ENCODE measurements at places on chromosomes 5 and 9.

DNA sequence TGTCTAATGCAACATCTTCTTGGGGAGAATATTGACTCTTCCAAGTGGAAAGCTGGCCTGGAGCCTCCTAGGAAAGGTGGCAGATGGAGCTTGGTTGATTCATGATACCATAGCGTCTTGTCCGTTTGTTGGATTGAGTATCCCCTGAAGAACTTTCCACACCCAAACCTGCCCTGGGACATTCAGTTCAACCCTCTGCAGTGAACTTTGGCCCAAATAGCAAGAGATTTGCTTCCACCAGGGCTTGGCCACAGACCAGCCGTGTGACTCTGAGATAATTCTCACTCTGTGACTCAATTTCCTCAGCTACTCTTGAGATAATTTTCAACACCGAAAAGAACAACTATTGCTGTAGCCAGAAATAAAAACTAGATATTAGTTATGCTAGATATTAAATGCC, 108.0 kb upstream of the RAD23B start:
- no peak for DNase-seq

DNA sequence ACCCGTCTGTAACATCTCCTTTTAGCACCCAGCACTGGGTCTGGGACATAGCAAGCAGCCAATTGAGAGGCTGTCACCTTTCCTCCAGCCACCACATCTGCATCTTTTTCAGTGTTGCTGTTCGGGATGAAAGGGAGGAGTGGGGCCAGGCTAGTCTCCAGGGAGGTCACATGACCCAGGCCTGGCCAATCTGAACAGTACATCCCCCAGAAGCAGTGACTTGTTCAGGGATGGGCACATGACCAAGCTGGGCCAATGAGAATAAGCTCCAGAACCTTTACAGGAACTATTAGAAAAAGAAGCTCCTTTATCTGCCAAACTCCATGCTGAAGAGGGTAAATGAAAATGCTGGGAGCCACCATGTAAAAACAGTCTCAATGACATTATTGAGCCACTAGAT, 359.0 kb downstream of the SLIT3 start:
- no peak for DNase-seq

GRCh38 chr9:128020692-128021091, 39.9 kb upstream of the EEIG1 start:
- no peak for DNase-seq

- DNase-seq, result no peak
Measured at GRCh38 chr5:119287547-119288111, 68.2 kb upstream of the TNFAIP8 start.

- no peak for DNase-seq
Measured at GRCh38 chr9:70600506-70600905, 186.0 kb upstream of the KLF9 start.

GRCh38 chr5:167961731-167962130, 329.7 kb upstream of the WWC1 start:
- no peak for DNase-seq

- DNase-seq, result no peak
Measured at GRCh38 chr9:71824257-71824656, 55.9 kb upstream of the CEMIP2 start.

DNA sequence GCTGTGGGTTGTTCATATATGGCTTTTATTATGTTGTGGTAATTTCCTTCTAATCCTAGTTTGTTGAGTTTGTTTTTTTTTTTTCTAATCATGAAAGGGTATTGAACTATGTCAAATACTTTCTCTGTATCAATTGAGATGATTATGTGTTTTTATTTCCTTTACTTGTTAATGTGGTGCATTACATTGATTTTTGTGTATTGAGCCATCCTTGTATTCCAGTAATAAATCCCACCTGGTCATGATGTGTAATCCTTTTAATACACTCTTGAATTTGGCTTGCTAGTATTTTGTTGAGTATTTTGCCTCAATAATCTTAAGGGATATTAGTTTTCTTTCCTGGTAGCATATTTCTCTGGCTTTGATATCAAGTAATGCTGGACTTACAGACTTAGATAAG, 13.1 kb upstream of the ERCC6L2 start:
- no peak for DNase-seq

DNA sequence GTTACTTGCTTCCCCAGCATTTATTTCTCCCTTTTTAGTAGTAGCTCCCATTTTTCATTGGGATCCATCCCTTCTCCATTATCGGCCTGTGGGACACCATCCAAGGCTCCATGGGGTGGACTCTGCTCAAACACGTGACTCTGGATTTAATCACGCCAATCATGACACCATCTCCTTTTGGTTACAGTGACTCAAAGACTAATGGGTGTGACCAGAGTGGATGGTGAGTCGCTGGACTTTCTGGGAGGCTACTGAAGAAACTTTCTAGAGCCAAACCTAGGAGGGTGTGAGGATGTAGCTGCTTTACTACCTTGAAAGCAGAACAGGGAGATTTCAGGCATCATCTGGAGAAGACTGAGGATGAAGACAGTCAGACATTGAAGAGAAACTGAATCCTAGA, 93.1 kb downstream of the PJA2 start:
- no peak for DNase-seq

DNA sequence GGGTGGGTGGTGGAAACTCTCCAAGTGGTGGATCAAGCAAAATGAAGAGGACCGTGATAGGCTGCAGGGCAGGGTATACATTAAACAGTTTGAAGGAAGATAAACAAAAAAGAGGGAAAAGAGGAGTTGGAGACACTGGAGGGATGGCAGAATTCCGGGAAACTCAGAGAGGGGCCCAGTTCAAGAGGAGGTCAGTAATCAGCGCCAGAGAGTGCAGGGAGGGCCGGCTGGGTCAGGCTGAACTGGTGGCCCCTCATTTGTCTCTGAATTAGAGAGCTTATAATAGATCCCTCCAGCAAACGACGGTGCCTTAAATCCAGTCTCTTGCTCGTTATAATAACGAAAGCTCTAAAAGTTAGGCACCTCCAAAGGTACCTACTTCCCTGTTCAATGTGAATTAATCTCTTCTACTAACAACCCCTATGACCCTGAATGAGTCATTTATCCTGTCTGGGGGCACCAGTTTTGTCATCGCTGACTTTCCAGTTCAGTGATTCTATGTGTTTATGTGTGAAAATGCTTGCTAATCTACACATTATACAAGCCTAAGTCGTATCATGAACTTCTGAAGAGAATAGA, 2.4 kb upstream of the ZSWIM6 start:
- no peak for DNase-seq

- no peak for DNase-seq
Measured at GRCh38 chr9:21160178-21160577, 6.3 kb downstream of the IFNA21 start.

GRCh38 chr5:129137637-129138036, 43.1 kb downstream of the ISOC1 start:
- no peak for DNase-seq

DNA sequence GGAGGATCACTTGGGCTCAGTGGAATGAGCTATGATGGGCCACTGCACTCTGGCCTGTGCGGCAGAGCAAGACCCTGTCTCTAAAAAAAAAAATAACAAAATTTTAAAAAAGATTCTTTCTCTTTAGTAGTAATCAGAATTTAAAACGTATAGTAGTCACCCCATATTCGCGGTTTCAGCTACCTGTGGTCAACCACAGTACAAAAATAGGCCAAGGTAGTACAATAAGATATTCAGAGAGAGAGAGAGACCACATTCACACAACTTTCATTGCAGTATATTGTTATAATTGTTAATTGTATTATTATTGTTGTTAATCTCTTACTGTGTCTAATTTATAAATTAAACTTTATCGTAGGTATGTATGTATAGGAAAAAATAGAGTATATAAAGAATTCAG, 18.7 kb downstream of the INIP start:
- no peak for DNase-seq

DNA sequence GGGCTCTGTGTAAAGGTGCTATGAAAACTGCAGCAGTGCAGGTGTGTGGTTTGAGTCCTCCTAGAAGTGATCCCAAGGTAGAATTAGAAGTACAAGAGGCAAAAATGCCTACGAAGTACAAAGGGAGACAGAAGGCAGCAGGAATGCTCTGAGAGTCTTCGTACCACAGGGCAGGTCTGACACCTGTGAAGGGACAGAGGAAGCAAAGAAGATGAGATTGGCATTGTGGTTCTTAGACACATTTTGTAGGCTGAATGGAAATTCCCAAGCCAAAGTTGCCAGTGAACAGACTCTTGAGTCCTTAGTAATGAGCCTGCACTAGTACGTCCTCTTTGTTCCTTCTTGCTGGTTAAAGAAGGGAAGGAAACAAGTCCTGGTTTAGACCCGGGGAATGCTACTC, 1.7 kb upstream of the LRRTM2 start:
- no peak for DNase-seq

- DNase-seq, result no peak
Measured at GRCh38 chr9:124665391-124666058, 105.6 kb downstream of the NR6A1 start.

DNA sequence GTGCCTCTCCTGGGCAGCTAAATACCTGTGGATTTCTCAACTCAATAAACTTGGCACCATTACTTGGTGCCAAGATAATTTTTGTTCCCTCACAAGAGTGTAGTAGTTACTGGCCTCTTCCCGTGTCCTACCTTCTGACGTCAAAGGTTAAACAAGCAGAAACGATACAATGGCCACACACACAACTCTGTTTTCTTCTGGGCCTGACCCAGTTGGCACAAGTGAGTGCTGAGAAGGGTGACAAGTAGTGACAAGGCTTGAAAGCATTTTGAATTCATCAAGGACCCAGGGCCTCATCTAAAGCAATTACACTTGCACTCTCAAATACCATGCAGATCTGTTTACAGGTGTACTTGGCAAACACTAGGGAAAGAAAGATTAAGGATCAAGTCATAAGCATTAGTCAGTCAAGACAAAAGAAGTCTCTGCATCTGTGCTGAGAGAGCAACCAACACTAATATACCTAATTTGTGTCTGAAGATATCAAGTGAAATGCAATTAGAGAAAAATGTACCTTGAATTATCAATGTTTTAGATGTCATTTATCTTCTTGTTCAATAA, 30.8 kb downstream of the RASEF start:
- no peak for DNase-seq

DNA sequence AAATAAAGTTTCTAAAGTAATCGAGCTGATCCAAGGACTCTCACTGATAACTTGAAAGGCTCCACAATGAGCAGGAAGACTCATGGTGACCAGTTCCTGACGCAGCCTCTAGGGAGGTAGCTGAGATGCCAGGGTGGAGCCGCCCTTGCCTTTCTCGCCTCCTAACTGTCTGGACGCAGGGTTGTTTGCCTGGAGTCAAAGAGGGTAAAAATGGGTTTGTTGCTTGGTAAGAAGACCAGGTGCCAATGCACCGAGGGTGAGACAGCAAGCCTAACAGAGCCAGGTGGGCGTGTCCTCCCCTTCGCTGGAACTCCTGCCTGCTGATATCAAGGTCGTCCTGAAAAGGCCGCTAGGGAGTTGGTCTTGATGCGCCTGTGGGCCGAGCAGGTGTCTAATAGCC, 48.6 kb upstream of the FCN1 start:
- no peak for DNase-seq

DNA sequence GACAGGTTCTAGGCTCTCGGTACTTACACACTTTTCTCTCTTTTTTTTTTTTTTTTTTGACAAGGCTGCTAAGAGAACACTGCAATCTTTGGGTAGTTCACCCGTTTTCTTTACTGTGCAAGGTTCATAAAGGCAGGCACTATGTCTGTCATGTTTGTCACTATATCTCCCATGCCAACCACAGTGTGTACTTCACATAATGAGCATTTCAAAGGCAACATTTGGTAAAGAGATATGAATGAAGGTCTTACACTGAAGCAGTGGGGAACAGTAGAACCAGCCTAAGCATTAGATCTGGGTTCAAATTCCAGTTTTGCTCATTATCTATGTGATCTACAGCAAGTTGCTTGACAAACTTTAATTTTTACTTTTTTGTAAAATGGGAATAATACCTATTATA, 1.5 kb upstream of the HMGCR start:
- no peak for DNase-seq

DNA sequence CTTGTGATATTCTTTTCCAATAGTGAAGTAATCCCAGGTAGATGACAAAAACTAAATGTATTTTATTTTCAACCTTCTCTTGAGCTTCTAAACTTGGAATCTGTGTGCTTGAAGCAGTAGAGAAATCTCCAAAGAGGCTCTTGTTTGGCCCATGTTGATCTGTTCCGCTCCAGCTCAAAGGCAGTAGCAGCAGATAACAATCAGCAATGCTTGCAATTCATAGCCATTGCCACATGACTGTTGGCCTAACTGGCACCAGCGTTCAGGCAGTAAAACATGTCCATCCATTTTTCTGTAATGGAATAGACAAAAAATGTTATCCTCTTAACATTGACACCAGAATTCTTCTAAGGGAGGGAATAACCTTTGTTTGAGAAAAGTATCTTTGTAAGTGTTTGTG, 270.7 kb upstream of the MSX2 start:
- no peak for DNase-seq

- DNase-seq, result no peak
Measured at GRCh38 chr5:174223355-174223754, 177.8 kb downstream of the NSG2 start.

- DNase-seq, result no peak
Measured at GRCh38 chr9:7542693-7543092, 256.9 kb downstream of the DMAC1 start.

DNA sequence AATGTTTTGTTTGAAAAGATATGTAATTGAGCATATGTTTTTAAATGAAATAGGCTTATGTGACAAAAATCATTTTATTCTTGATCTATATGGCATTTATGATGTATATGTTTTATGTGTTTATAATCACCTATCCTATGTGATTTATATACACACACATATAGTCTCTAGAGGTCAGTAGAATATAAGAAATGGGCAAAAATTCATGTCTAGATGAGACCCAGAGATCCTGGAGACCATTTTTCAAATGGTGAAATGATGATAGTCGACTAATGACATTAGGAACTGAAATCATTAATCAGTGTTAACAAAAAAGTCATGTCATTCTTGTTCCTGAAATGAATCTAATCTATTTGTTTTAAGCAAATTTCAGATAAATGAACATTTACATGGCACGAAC, 709.2 kb upstream of the WWC1 start:
- DNase-seq, result no peak

DNA sequence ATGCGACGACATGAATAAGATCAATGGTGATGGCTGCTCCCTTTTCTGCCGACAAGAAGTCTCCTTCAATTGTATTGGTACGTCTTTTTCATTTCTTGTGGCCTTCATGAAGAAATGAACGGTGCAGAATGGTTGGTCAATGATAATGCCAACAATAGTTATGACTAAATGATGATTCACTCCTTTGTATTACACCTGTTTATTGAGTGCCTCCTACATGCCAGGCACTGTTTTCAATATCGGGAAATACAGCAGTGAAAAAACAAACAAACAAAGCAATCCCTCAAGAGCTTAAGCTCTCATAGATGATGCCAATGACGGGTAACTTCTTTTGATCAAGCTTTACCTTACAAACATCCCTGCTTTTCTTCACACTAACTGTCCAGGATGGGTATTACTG, 117.7 kb downstream of the PAPPA start:
- no peak for DNase-seq
